Adipocyte (in vitro differentiated cells): ENCODE measurements at places on chromosomes 7 and 10.

DNA sequence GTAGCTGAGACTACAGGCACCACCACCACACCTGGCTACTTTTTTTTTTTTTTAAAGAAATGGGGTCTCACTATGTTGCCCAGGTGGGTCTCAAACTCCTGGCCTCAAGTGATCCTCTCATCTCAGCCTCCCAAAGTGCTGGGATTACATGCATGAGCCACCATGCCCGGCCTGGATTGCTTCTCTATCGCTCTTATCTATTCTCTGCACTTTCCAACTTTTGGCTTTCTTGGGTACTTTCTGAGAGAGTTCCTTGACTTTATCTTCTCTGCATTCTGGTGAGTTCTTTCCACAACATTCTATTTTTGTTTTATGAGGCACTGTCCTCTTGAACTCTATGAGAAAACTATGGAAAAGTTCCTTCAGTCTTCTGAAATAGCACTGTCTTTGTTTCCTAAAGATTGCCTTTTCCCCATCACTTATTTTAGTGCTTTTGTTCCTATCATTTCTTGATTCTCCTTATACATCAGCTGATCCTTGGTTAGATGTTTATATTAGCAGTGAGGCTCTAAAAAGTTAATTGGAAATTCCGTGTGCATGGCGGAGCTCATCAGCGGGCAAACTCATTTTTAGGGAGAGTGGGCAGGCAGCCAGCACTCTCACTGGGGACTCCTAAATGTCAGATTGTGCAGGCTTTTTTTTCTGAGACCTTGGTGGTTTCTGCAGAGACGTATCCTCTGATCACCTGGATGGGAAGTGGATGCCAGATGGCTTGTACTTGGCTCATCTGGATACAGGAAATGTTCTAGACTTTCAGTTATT lies 43.9 kb downstream of the HIP1 start:
- DNase-seq: no peak

GRCh38 chr10:129963641-129964501 lies at the start of gene EBF3:
EBF3 (minus strand) TSS chr10:129964274; CDS start chr10:129963768, 506 bp downstream.
- peak; percentile 89 for DNase-seq

DNA sequence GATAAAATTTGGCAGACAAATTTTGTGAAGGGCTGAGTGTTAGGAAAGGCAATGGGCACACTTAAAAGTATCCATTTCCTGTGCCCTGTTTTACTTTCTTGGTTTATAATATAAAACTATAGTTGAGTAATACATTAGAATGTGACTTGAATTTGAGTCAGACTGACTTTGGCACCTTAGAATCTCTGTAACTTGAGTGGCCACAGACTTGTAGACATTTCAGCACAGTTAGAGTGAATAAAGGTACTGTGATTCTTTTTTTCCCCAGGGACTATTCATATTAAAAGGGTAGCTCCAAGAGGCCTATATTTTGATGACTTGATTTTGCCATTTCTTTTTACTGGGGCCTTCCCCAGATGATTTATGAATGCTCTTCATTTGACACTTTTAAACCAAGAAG lies 22.4 kb downstream of the GBF1 start:
- peak; percentile 84 for DNase-seq

- no peak for DNase-seq
These were observed 176.5 kb downstream of the SRPK2 start for GRCh38 chr7:105212212-105212611.

GRCh38 chr10:8248868-8249267 lies 194.4 kb downstream of the GATA3 start:
- no peak for DNase-seq

DNA sequence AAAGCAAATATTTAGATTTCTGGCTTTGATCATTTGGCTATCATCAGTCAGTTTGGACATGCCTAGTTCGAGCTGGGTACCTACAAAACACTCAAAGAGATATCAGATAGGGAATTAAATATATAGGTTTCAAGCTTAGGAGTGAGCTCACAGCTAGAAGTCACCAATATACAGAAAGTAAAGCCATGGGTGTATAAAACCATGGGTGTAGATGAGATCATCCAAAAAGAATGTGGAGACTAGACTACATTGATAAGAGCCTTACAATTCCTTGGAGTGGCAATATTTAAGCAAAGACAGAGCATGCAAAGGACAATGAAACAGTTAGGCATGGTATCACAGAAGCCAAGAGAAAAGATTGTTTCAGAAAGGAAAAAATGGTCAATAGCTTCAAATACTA lies 7.2 kb upstream of the RALA start:
- no peak for DNase-seq

GRCh38 chr7:93148144-93148543 lies at the start of gene SAMD9L:
SAMD9L (minus strand) TSS chr7:93148385; CDS start chr7:93135971, 12,414 bp downstream.
- peak; percentile 51 for DNase-seq

DNA sequence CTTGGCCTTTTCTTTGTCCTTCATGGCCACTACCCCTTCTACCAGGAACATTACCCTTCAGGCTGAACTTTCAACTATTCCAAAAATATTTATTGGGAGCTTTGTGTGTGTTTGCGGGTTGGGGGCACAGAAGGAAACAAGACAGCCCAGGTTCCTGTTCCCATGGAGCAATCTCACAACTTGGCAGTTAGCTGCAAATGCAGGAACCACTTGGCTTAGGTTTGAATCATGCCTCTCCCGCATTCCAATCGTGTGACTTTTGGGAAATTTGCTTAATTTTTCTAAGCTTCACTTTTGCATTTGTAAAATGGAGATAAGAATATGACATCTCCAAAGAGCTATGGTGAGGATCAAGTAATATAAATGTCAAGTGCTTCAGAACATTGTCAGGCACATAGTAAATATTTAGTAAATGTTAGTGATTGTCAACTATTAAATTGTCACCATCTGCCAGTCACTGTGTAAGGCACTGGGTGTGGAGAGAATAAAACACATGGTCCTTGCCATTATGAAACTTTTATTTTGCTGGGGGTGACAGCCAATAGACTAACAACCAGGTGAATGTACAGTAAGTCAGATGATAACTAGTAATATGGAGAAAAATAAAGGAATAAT lies 277.1 kb downstream of the SNX13 start:
- DNase-seq: peak; percentile 83

DNA sequence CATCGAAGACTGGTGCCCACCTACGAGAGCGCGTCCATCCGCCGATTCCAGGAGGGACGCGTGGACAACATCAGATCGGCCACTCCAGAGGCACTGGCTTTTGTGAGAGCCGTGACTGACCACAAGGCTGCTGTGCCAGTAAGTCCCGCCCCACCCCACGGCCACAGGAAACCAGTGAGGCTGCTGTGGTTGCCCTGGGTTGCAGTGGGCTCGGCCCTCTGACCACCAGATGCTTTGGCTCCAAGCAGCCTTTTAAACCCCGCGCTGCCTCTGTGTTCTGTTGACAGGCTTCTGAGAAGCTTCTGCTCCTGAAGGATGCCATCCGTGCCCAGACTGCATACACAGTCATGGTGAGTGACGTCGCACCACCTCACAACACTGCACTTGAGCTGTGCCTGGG lies 24.4 kb upstream of the C10orf53 start:
- DNase-seq: no peak

- DNase-seq: no peak
These were observed 23.4 kb upstream of the ABCB4 start for GRCh38 chr7:87498893-87499292.

GRCh38 chr7:154919344-154920225 lies 83.3 kb downstream of the PAXIP1 start:
- DNase-seq: no peak

DNA sequence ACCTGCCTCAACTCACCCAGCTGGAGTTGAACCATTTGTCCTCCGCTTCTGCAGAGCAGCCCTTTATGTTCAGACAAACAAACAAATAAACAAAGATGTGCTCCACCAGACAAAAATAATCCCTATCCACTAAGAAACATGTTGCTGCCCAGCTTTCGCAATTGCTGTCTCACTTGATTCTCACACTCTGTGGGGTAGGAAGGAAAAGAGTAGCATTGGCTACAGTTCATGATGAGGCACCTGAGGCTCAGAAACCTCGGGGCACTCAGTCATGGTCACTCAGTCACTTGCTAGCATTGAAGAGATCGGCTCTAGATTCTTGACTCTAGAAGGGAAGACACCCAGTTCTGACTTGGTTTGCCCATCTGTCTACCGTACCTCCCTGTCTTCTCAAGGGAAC lies 88.0 kb upstream of the ZMIZ1 start:
- DNase-seq: peak; percentile 51
